ENCODE measurements at places on chromosomes 7 and 10.
A peak's percentile ranks its signal among the peaks of the same experiment; 100 is the strongest.

DNA sequence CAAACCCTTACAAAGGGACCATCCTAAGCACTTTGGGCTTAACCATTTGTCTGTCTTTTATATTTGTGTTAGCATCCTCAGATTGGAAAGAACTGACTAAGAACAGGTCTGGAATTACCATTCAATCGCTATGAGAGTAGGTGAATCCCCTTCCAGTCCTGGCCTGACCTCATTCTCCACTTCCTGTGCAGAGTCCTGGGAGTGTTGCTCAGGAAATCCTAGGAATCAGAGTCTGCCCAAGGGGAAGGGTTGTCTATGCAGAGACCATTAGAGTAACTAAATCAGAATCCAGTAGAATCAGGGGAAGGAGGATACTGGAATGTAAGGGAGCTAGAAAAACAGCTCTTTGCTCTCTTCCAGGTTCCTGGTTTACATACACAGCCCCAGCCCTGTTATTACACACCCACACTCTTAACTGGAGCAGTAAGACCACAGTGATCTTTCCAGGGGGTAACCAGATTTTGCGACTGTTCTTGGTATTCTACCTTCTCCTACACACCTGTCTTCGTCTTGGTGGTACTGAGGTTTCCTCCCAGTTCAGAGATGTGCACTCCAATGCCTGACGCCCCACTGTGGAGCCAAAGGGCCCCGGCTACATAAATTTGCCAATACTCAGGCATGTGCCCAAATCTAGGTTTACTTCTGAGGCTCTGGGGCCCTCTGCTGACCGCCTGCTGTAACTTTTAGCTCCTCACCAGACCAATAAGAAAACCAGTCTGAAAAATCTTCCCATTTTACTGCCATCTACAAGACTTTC lies 103.7 kb downstream of the RNF216 start:
- DNase-seq = peak; percentile 83

- no peak for DNase-seq
Measured at GRCh38 chr10:84519235-84519634, 190.8 kb downstream of the CCSER2 start.

DNA sequence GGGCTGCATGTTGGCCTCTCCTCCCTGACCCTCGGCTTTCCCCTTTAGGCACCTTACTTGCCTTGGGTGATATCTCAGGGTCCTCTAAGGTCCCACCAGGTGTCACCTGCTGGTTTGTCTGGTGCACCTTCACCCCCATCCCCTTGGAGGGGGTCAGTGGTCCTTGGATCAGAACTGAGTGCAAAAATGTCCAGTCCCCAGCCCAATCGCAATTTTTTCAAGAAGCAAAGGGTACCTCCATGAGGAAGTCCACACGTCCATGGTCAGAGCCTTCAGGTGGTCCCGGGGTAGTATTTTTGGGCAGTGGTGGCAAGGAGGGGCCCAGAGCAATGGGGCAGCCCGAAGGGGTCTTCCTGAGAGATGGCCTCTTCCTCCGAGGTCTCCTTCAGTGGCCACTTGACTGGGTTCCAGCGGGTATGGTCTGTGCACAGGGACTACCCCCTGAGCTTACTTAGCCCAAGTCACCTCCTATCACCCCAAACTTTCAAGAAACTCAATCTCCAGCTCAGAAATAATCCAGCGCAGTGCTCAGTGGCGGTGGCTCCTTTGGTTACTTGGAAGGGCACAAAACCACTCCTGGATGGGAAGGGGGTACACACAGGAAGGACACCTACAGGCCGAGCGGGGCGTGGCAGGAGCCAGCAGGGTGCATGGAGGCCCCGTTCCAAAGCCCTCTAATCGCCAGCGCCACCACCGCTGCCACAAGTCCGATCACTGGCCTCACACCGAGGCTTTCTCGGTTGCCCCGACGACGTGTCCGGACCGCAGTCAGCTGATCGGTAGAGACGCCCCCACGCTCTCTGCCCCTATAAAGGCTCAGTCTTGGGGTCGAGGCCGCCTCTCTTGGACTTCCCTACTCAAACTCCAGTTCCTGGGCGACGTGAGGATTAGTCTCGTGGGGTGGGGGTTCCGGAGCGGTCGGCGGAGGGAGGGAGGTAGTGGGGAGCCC lies 4.5 kb downstream of the SAP25 start:
- DNase-seq = peak; percentile 47

GRCh38 chr7:131924857-131925256 lies 368.4 kb upstream of the PODXL start:
- DNase-seq = no peak

- DNase-seq = no peak
Measured at GRCh38 chr7:2689343-2689847, 1.4 kb downstream of the AMZ1 start.

GRCh38 chr10:109386921-109387320 lies 536.4 kb downstream of the XPNPEP1 start:
- no peak for DNase-seq
